IPS-NIHi11 (cell line): ENCODE measurements at places on chromosomes 7 and 10.
A peak's percentile ranks its signal among the peaks of the same experiment; 100 is the strongest.

DNA sequence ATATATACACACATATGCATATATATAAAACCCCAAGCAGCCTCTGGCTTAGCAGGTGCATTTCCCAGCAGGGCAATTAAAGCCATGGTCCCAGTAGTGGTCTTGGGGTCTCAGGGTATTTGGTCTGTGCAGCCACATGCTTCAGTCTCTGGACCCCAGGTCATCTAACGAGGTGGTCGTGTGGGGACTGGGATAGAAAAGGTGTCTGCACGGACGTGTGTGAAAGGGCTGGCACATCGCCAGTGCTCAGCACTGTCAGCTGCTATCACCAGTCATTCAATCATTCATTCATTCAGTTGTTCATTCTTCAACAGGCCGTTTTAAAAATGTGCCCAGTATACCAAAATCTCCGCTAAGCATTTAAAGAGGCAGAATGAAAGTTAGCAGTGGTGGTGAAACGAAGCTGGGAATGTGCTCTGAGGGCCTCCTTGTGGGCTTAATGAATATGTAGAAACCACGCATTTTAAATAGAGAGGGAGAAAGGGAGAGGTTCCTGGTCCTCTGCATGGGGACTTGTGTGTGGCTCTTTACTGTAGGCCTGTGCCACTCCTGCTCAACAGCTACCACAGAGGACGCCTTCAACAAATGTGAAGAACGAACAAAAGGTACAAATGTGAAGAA lies 170.4 kb downstream of the EGFR start:
- DNase-seq: no peak

- no peak for DNase-seq
Measured at GRCh38 chr10:110225441-110225755, 18.0 kb downstream of the MXI1 start.

GRCh38 chr7:44387389-44387788 lies 62.0 kb upstream of the CAMK2B start:
- no peak for DNase-seq

GRCh38 chr7:45073786-45074527 lies 14.8 kb downstream of the NACAD start:
- DNase-seq: peak; percentile 21

DNA sequence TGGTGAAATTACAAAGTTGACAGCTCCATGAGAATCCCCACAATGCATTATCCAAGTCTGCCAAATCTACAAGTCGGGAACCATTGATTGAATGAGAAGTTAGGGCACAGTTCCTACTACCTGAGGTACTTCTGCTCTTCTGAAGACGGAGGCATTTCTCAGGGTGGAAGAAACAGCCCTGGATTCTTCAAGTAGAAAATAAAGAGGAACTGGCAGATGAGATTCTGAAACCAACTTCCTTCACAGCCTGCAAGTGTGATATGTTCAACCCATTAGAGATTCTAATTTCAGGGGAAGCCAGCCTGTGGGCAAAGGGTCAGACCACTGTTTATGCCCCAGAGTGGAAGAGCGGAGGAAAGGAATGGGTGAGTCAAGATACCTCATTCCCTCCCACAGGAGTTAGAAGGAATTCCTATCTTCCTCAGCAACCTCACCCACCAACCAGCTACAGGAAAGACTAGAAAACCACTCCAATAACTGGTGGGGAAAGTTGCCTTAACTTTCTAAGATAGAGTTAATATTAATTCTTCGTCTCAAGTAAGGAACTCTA lies 50.5 kb upstream of the BMPER start:
- no peak for DNase-seq

DNA sequence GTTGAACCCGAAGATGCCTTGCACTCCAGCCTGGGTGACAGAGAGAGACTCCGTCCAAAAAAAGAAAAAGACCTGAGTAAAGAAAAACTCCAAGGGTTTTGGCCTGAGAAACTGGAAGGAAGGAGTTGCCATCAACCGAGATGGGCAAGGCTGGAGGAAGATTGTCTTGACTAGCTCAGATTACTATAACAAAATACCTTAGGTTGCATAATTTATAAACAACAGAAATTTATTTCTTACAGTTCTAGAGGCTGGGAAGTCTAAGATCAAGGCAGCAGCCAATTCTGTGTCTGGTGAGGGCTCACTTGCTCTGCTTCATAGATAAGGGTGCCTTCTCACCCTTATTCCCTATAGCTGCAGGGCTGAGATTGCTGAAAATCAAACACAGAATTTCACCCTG lies 91.2 kb downstream of the CUL2 start:
- DNase-seq: no peak

DNA sequence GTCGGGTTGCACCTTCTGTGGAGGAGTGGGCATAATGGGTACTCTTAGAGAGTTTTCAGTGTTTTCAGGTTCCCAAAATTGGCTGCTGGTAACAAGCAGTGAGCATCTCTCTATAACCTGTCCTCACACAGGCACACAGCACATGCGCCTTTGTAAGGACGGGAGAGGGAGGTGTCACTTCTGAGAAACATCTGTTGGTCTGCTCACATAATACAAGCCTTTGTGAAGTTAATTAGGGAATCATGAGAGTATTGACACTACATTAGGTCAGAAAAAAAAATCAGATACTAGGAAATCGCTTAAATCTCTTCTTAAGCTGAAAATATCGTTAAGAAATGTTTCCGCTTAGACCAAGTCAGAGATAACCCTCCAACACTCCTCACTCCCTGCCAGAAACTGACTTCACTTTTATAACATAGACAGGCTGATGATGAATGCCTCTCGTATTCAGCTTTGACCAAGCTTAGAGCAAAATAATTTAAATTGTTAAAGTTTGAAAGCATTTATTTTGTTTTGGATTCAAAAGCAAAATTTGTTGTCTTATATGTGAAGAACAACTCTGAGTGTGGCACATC lies 769.7 kb downstream of the TNS3 start:
- DNase-seq: no peak

DNA sequence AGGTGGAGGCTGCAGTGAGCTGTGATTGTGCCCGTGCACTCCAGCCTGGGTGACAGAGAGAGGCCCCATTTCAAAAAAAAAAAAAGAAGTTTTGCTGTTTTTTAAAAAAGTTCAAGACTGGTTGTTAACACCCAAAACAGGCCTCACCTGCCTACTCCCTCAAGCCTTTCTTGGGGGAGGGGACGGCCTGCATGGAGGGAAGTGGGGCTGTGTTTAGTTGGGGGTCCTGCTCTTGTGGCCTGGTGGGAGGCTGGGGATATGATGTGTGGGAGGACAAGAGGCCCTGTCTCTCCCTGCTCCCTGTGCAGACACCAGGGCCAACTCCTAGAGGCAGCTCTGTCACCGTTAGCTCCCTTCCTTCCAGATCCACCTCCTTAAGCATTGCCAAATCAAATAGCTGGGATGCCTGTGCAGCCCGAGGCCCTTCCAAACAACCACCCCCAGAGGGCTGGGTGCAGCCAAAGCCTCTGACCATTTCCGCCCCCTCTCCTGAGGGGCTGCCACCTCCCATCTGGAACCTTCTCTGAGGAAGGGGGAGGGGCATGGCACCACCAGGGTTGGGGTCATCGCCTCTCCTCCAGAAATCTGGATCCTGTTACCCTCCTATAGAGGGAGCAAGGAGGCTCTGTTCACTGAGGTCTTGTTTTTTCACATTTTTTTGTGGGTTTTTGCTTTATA lies 32.9 kb upstream of the ANKRD2 start:
- peak; percentile 62 for DNase-seq

DNA sequence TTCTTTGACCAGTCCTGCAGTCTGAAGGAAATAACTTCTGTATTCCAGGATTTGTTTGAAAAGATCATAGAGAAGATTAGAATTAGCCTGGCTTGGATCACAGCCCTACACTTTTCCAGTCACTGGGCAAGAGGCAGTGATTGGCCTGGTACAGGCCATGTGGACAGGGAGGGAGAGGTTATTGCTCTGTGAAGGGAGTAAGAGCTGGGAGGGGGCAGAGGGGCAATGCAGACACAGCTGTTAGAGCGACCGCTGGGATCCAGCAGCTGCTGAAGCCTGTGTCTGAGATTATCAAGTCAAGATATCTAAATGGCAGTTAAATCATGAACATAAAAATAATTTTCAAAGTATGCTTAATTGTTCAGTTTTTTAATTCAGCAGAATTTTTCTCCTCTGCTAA lies 257.3 kb downstream of the SDK1 start:
- no peak for DNase-seq

GRCh38 chr7:40419806-40420205 lies 285.0 kb downstream of the SUGCT start:
- DNase-seq: no peak

DNA sequence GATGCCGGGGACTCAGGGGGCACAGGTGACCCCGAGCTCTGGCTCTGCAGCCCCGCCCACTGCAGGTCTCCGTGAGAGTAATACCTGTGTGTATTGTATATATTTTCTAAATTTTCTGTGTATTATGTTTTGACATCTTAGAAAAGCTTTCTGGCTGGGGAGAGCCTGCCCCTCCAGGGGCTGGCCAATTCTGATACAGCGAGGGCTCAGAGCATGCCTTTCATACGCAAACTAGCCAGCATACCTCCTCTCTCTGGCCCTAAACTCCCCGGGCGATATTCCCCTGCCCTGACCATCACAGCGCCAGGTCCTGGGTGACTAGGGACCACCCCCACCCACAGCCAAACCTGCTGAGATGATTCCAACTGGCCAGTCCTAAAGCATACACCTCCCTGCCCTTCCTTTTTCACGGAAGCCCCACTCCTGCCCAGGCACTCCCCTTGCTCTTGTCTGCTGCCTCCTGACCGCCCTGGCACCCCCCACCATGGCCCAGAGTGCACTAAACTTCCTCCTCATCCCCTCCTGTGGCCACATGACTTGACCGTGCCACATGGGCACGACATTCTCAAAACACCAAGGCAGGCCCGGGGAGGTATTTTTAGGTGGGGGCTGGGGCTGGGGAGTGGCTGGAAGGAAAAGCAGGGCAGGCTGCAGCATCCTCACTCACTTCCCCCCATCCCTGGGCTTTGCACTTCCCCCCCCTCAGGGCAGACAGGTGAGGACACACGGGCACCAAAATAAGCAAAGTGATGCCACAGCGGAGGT lies 61.5 kb downstream of the INSIG1 start:
- peak; percentile 38 for DNase-seq

DNA sequence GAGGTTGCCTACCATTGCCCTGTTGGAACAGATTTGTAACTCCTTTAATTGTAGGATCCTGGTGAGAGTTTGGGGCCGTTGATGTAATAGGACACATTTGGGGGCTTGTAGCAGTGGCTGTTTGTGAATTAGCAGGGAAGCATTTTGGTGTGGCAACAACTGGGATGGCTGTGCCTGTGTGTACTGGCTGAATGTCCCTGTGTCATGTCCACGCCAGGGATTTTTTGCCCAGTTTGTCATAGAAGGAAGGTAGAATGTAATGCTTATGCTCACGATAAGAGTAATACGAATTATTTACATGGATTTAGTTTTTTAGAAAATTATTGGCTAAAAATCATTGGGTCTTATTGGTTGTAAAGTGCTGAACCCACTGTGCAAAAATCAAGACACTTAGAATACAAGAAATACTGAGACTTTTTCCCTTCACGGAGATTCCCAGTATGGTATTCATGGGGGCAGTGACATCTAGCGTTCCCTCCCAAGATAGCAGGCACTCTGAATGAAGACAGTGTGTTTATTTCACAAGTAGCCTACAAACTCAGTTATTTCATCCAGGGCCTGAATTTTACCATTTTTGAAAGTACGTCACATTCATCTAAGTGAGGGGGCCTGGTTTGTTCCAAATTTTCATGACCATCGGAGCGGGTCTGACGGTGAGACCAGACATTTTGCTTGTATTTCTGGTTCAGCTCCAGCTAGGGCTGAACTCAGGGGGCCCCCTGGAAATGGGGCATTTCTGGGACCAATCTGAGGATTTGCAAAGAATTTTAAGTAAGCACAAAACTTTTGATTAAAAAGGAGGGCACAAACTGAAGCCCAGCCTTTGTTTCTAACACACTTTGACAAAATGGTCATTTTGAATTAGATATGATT lies 74.7 kb downstream of the CACNB2 start:
- DNase-seq: peak; percentile 55

- DNase-seq: peak; percentile 37
Measured at GRCh38 chr10:14889318-14889717, 10.7 kb downstream of the SUV39H2 start.

DNA sequence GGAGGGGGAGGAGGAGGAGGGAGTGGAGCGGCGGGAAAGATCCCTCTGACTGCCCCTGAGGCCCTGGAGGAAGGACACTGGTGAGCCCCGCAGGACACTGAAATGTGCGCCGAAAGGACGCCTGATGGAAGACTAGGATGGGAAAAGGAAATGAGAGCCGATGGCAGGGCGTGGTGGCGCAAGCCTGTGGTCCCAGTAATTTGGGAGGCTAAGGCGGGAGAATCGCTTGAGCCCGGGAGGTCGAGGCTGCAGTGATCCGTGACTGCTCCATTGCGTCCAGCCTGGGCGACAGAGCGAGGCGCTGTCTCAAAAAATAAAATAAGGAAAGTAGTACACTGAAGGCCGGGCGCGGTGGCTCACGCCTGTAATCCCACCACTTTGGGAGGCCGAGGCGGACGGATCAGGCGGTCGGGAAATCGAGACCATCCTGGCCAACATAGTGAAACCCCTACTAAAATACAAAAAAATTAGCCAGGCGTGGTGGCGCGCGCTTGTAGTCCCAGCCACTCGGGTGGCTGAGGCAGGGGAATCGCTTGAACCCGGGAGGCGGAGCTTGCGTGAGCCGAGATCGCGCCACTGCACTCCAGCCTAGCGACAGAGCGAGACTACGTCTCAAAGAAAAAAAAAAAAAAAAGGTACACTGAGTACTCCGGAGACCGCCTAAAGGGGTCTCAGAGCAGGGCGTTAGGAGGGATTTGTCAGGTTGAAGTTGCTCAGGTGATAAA lies 561 bp upstream of the HNRNPF start:
- no peak for DNase-seq

GRCh38 chr7:54483523-54483922 lies 58.7 kb upstream of the VSTM2A start:
- DNase-seq: no peak

DNA sequence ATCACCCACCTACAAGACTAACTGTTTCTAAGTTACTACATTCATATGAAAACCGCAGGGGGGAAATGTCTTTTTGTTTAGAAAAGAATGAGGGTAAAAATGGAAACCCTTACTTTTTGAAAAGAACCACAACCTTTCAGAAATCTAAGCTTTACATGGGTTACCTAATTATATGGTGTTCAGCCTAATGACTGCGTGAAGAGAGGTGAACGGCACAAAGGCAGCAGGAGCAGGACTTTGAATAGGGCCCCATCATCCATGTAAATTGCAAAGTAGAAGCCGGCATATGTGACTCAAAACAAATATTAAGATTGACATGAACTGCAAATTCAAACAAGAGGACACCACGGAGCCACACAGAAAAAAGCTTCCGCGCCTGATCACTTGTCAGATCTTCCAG lies 25.1 kb downstream of the NEBL start:
- DNase-seq: no peak

GRCh38 chr7:28155019-28155660 lies 25.5 kb downstream of the JAZF1 start:
- DNase-seq: no peak

- no peak for DNase-seq
Measured at GRCh38 chr10:35794703-35795102, 152.6 kb upstream of the FZD8 start.

- DNase-seq: peak; percentile 68
Measured at GRCh38 chr7:136405931-136406777, 429.0 kb upstream of the MTPN start.
